ENCODE measurements at places on chromosomes 3 and 15.

DNA sequence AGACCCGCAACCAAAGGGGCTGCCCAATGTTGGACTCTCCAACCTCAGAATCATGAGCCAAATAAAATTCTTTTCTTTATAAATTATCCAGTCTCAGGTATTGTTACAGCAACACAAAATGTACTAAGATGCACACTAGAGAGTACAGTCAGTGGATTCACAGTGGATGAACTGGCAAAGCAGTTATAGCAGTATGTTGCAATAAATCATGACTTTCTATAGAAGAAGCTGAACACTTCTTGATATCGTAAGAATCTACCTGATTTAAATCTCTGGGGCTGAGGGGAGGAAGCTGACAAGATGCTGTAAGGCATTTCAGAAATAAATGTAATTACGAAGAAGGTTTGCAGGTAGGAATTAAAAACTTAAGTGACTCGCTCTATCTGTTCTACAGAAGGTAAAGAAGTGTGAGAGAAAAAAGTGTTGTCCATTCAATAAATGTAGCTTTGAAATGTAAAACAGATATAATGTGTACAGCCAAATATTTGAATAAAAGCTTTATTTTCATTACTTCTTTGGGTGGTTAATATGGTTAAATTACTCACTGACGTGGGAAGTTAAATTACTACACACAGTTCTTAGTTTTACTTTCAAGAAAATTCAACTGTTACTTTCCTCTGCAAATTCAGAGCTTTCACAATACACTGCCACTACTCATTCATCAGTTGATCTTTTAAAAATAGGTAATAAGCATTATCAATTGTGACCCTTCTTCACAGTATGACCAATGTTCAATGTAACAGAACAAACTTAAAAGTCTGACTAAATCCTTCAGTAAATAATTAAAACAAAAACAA is 439.1 kb downstream of the SHQ1 start:
- DNase-seq: no peak

DNA sequence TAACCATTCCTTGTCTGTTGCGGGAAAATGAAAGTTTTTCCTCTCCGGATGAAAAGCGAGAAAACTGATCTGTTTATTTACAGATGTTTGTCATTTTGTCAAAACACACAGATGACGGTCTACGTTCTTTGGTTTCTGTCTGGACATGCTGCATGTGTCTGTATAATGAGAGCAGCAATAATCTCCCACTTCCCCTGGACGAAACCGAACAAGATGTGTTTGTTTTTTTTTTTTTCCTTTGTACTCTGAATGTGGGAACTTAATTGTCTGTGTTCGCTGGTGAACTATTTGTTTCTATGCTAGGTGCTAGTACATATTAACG is 33.6 kb downstream of the PTPRG start:
- DNase-seq: no peak

DNA sequence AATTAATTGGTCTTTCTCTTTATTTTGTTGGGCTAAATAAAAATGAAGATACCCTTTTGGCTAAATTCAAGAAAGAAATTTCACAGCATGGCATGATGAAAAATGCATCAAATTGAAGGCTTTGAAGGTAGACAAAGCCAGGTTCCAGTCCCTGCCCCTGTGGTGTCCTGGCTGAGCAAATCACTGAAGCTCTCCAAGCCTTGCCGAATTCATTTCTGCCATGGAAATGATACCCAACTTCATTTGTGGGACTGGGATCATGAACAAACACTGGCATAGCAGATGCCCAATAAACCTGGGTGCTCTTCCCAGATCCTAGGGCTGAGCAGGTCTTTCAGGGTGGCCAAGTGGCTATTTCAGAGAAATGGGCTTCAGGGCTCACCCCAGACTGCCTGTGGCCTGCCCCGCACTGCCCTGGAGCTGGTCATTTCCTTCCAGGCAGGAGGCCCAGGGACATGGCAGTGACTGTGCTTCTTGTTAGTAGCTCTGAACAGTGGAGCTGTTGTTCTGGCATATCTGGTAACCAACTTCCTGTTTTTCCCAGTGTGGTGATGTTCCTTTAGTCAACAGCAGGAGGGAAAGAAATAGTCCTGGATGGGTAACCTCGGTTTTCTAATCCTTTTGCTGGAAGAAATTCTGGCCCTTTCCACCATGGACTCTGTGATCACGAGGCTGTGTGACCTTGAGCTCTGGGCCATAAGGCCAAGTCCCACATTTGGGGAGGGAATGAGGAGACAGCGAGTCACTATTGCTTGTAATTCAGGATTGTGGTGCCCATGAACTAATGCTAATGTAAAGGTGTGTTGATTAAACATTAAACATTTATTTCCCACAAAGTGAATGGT is 47.6 kb downstream of the CTDSPL start:
- DNase-seq: no peak

GRCh38 chr3:146273721-146274407 is 23.0 kb upstream of the PLSCR4 start:
- DNase-seq: no peak

- no peak for DNase-seq
Observed at GRCh38 chr3:71086777-71087142, 496.8 kb downstream of the FOXP1 start.

DNA sequence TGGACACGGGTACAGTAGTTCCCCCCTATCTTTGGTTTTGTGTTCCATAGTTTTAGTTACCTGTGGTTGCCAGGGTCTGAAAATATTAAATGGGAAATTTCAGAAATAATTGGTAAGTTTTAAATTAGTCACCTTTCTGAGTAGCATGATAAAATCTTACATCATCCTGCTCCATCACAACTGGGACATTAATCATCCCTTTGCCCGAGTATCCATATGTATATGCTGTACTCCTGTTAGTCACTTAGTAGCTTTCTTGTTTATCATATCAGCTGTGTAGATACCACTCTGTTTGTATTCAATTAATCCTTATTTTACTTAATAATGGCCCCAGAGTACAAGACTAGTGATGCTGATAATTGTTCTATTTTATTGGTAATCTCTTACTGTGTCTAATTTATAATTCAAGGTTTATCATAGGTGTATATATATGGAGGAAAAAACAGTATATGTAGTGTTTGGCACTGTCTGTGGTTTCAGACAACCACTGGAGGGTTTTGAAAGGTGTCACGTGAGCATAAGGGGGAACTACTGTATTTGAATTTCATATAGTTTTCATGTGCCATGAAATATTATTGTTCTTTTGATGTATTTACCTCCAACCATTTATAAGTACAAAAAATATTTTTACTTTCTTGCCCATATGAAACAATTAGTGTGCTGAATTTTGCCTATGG is 41.4 kb downstream of the CTDSPL2 start:
- DNase-seq: no peak

DNA sequence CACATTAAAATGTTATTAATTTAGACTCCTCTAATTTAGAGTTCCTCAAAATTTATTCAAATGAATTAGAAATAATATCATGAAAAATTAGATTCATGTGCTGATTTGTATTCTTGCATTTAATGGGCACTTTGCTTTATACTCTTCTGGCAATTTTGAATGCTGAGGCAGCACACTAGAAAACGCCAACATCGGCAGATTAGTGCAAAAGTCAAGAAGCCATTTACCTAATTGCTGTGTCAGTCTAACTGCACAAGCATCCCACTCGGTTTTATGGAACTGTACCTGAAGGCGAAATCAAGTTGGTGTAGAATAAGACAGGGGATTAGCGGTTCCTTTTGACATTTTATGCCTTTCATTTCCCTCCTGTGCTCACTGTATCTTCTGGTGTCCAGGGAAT is 382.0 kb downstream of the ROBO2 start:
- no peak for DNase-seq

DNA sequence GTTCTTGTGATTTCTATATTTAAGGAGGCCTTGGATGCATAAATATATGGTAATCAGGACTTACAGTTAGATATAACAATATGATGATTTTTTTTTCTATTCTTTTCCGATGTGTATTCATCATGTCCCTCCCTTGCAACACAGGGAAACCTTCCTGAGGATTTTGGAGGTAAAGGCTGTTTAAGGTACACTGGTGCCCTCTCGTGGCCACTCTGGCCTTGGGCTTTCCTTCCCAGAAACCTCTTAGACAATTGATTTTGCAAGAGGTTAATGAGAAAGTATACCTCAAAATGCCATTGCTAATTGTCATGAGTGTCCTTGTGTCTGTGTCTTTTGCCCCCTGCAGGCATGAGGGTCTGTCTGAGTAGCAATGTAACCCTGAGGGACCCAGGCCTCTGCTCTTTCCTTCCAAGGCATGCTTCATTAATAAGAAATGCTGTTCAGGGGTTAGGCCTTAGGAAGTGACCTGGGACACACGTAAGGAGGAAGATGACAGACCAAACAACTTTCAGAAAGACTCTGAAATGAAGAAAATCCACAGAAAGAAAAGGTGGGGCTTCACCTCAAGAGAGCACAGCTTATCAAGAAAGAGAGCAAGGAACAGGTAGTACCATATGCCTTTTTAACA is 70.3 kb upstream of the PPP2R3A start:
- DNase-seq: peak; percentile 55

DNA sequence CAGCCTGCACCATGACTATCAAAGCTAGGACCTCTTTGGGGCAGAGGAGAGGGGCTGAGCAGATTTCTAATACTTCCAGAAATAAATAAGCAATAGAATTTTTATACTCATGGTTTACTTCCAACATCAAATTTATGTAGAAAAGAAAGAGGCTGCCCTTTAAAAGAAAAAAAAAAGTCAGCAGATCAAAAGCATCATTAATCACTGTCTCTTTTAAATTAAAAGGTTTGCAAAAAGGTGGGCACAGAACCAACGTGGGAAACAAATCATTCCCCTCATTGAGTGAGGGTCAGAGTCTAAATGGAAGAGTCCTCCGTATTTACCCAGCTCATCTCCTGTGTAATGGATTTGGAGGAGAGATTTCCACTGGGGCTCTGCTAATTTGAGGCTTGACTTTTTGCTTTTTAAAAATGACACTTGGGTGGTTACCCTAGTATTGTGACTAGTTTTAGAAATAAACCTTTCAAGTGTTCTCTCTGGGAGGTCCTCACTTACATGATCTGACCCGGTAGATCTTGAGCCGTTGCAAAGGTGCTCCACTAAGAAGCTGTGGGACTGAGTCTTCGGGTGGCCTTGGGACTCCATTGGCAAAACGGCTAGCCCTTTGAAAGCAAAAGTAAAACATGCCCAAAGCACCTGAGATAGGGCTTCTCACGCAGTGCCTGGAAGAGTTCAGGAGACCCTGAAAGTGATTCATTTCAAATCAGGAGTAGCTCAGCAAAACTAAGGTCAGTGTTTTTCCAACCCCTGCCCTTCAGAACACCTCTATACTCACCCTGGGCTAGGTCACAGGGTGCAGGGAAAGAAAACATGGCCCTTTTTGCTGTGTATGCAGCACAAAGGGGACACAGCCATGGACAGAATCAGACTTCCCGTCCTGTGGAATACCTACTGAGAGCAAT is 320.9 kb downstream of the FOXP1 start:
- DNase-seq: no peak

DNA sequence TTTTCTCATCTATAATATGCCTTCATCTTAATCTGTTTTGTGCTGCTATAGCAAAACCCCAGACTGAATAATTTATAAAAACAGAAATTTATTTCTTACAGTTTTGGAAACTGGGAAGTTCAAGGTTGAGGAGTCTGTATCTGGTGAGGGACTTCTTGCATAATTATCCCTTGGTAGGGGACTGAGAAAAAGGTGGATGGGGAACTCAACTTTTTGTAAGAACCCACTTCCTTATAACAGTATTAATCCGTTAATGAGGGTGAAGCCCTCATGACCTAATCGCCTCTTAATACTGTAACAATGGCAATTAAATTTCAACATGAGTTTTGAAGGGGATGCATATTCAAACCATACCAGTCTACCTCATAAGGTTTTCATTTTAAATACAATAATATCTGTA is 17.4 kb upstream of the MYH15 start:
- no peak for DNase-seq

- DNase-seq: no peak
Observed at GRCh38 chr15:73717802-73718201, 33.6 kb downstream of the CD276 start.

- DNase-seq: no peak
Observed at GRCh38 chr3:30908456-30909037, 14.1 kb upstream of the GADL1 start.

- DNase-seq: no peak
Observed at GRCh38 chr3:117131259-117131658, 421.7 kb downstream of the TUSC7 start.

DNA sequence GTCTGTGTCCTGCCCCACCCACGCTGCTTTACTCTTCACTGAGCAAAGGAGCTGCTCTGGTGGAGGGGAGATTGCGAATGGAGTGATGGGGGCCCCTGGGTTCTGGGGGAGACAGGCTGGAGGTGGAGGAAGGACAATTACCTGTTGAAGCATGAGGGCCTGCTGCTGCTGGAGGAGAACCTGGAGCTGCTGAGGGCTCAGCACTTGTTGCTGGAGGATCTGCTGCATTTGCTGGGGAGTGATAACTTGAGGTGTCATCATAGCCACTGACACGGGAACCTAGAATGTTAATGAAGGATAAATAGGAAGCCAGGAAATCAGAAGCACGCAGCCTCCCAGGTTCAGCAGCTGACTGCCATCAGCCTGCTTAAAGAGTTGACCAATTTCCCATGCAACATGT is 530.0 kb downstream of the FOXP1 start:
- no peak for DNase-seq

GRCh38 chr15:27466758-27467157 is 495.8 kb downstream of the GABRG3 start:
- no peak for DNase-seq

All from uterus (tissue), 4 donors.